Activated T-helper 1 cell treated with anti-CD3 and anti-CD28 coated beads, Interleukin-2, amount 50 U/mL, for 16 hours (primary cell): ENCODE measurements at places on chromosomes 7 and 10.

DNA sequence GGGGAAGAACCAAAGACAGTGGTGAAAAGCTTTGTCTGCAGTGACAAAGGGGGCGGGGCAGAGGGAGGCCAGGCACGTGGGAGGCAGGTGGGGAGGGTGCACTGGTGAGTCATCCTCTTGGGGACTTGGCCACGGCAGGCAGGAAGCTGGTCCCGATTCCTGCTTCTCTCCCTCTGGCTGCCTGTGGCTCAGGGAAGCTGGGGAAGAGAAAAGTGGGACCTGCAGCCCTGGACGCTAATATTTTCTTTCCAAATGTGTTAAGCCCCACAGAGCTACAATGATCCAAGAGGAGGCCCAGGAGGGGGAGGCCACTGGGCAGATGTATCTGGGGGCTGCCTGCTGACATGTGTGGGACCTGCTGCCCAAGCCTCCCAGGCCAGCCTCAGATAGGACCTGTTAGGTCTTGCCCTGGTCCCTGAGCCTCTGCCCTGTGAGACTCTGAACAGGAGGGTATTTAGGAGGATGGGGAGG is 231.8 kb downstream of the KCNMA1 start:
- DNase-seq: no peak

DNA sequence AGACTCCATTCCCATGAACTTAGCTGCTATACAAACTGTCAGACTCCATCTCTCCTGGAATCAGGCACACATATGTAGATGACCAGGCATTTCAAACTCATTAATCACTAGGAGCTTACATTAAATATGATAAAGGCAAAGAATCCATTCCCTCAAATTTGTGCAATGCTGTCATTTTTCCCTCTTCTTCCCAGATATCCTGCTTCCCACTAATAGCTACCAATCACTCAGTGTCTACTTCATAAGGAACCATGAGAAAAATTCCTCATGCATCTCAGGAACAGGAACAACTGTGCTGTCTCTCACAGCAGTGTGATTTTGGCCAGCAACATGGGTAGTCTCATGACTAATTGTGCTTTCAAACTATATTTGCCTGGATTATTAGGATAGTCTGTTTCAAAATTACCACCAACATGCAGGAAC is 133.9 kb downstream of the DKK1 start:
- no peak for DNase-seq

DNA sequence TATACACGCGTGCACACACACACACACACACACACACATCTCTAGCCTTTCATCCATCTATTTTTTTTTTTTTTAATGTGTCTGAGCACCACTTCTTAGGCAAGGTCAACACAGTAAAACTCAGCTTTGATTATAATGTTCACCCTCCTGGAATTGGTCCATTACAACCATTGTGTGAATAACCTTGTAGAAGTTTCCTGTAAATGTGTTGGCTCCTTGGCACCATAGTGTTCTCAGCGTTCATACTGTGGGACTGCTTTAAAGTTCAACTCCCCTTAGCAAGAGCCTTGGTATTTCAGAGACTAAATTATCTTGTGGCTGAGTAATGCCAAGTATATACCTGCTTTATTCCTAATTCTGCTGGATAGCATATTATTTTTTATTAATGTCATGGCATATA is 106.3 kb upstream of the PRPS1L1 start:
- no peak for DNase-seq

GRCh38 chr10:129498680-129499079 is 31.6 kb downstream of the MGMT start:
- DNase-seq: no peak

DNA sequence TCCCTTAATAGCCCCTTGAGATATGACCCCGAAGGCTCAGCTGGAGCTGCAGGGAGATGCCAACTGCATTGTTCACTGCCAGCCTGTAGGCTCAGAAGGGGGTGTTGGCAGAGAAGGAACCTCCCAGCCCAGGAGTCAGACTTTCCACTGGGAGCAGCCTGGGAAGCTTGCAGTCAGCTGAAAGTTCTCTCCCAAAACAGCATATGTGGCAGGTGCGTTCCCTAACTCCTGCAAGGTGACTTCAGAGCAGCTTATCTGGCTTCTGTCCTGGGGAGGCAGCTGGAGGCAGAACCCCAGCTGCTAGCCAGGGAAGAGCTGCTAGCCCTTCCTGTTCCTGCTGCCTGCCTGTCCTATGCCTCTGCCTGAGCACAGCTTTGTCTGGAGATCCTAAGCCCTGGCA is 8.1 kb downstream of the SFTPA2 start:
- no peak for DNase-seq

GRCh38 chr10:50874723-50875122 is 10.7 kb downstream of the A1CF start:
- no peak for DNase-seq

GRCh38 chr7:10950494-10950893 is 23.2 kb upstream of the PHF14 start:
- DNase-seq: no peak

DNA sequence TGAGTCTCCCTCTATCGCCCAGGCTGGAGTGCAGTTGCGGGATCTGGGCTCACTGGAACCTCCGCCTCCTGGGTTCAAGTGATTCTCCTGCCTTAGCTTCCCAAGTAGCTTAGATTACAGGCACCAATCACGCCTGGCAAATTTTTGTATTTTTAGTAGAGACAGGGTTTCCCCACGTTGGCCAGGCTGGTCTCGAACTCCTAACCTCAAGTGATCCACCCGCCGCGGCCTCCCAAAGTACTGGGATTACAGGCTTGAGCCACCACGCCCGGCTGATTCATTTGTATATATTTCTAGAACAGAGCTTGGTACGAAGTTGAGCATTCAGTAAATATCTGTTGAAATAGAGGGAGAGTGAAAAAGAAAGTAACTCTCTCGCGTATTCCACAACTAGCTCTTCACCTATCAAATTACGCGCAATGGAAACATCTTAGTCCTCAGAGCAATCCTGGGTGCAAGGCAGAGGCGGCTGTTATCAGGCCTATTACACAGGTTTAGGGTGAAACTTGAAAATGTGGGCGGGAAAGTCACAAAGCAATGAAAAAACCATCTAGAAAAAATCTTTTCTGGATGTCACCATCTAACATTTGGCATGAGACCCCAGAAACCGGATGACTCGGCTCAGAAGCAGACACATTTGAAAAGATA is 707 bp upstream of the GHITM start:
- DNase-seq: peak; percentile 7

GRCh38 chr7:94056796-94057207 is 52.6 kb upstream of the BET1 start:
- DNase-seq: no peak

DNA sequence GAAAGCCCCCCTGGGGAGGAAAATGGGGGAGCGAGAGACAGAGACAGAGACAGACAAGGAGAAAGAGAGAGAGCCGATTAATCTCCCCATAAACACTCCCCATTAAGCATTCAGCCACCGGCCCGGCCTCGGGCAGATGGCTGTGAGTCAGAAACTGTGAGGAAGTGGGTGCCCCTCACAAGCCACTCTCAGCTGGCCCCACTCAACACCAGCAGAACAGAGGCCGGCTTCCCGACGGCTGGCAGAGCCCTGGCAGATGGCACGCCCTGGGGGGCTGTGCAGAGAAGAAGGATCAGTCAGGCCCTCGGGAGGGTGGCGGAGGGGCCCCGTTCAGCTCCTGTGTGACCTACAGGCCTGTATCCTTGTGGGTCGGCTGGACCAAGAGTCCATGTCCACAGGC is 41.2 kb downstream of the CAMK2B start:
- no peak for DNase-seq

GRCh38 chr7:81478664-81479063 is 291.2 kb downstream of the HGF start:
- DNase-seq: no peak

- DNase-seq: no peak
Measured at GRCh38 chr10:55311848-55312635, 511.0 kb upstream of the PCDH15 start.

DNA sequence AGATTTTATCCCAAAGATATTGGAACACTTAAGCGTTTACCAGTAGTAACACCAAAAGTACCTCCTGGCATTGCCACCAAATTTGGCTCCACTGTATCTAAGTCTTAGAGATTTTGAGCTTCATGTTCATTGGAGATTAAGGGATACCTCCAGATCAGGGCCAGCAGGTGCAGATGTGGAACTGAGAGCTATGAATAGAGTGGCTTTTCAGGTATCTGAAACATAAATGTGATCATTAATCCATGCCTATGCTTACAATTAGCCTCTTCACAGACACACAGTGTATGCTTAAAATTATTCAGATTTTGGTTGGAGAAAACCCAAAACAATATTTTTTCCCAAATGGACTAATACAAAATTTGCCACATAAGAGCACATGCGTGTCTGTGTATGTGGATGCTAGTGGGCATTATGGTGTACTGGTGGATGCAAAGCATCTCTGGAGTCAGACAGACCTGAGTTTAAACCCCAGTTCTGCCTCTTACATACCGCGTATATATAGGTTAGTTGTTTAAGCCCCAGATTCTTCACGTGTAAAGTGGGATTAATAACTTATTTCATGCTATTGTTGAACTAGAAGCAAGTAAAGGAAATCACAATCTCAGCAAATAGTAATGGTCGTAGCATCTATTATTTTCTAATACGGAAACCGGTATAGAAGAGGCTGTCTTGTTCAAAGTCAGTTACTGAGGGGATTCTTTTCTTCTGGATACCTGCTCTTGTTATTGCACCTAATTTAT is 6.8 kb upstream of the LRRC4 start:
- no peak for DNase-seq

- DNase-seq: no peak
Measured at GRCh38 chr7:65798111-65799075, 74.5 kb upstream of the VKORC1L1 start.

GRCh38 chr7:31082017-31082416 is 29.9 kb downstream of the ADCYAP1R1 start:
- no peak for DNase-seq

- DNase-seq: no peak
Measured at GRCh38 chr10:35208536-35208935, 81.9 kb downstream of the CREM start.

GRCh38 chr7:40457776-40458480 is 323.1 kb downstream of the SUGCT start:
- DNase-seq: no peak

- DNase-seq: no peak
Measured at GRCh38 chr10:75772153-75772887, 340.9 kb downstream of the LRMDA start.

DNA sequence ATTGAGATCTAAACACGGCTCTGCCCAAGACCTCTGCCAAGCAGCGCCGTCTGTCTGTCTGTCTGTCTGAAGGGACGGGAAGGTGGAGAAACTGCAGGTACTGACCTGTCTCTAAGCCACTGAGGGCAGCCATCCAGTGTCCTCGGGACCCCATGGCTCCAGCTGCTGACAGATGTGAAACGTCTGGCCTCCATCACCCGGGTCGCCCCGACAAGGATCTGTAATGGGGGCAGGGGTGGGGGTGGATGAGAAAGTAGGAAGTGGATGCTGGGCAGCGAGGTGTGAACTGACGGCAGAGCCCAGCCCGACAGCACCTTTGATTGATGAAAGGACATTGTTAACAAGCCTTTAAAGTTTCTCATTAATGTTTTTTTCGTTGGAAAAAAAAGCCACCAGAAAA is 193.1 kb downstream of the EBF3 start:
- DNase-seq: no peak

GRCh38 chr7:25820432-25821040 is 331.5 kb upstream of the NFE2L3 start:
- no peak for DNase-seq

DNA sequence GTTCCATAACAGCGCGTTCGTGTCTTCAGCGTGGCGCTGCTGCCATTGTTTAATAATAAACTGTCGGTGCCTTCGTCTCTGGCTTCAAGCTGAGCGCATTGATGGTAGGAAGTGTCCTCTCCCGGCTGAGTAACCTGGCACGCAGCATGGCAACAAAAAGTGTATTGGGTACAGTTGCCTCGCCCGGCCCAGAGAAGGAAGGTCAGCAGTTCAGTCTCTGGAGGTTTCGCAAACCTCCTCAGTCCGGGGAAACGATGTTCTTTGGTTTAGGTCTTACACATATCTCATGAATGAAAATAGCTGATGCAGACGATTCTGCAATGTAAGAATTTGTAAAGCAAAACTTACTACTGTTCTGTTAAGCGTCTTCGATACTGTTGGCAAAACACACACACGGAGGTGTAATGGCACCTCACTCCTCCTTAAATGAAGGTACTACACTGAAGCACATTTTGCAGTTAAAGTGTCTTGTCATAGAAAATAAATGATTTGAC is 739 bp upstream of the CCDC186 start:
- DNase-seq: no peak

- DNase-seq: no peak
Measured at GRCh38 chr7:154627646-154628290, 375.2 kb downstream of the PAXIP1 start.

DNA sequence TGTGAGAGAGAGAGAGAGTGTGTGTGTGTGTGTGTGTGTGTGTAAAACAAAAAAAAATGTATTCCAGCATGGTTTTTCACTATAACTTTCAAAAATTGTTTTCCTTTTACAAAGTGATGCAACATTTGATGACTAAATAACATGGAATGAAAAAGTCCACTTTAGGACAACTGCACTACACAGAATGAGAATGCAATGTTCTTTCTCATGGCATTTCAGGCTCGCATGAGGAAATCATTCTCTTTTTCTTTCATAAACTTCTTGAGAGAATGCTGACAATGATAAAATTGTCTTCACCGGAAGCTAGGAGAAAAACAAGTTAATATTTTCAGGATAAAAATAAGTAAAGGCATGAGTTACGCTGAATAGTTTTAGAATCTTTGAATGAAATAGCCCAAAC is 53.7 kb downstream of the SLC16A12 start:
- no peak for DNase-seq

GRCh38 chr7:44050121-44050914 is 5.8 kb downstream of the DBNL start:
- no peak for DNase-seq

DNA sequence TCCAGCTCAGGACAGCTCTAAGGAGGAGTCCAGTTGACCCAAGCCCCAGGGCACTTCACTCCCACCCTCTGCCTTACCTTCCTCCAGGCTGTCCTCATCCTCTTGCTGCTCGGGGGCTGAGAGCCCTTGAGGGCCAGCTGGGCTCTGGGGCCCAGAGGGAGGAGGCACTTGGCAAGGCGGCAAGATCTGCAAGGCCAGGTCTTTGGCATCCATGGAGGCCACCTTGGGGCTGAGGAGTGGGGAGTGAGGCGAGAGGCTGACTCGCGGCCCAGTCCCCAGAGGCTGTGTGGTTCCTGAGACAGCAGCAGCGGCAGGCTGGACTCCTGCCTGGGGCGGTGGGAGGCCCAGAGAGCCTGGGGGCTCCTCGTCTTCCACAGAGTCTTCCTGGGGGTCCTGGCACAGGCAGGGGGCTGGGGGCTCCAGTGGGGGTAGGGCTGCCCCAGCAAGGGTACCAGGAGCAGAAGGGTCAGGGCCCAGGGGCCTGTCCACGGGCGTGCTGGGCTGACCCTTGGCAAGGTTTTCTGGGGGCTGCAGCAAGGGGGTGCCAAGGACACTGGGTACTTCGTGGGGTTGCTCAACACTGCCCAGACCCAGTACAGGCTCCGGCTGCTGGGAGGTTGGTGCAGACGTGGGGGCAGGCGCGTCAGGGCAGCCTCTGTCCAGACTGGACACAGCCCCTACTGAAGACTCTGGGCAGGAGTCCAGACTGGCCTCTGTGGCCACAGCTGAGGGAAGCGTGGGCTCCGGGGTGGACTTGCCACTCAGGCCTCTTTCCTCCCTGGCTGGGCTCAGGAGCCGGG is 6.5 kb downstream of the NACAD start:
- no peak for DNase-seq
